Cardiac muscle cell (in vitro differentiated cells and primary cell): ENCODE measurements at places on chromosomes 11 and 22. TPM values are rescaled to one million over a fixed set of nuclear protein-coding genes. Genes with fewer than 3 reads are reported as not detected.

The KBTBD3 gene
- 16.8 and 21.8 TPM in 2 replicates for polyA plus RNA-seq

The GNB1L gene
- polyA plus RNA-seq: 3.5 and 9.7 TPM in 2 replicates

The PRR14L gene
- polyA plus RNA-seq: 13.8 and 22.5 TPM in 2 replicates

The BET1L gene
- 44.9 and 62.0 TPM in 2 replicates for polyA plus RNA-seq

The NAT10 gene
- polyA plus RNA-seq: 19.4 and 28.0 TPM in 2 replicates

The OR6A2 gene
- 0.07 TPM in 1 of 2 replicates, not detected in the other for polyA plus RNA-seq

The SREBF2 gene
- polyA plus RNA-seq: 225 and 238 TPM in 2 replicates

The GNAZ gene
- polyA plus RNA-seq: 1.8 and 2.5 TPM in 2 replicates

The MS4A15 gene
- polyA plus RNA-seq: not detected in 2 replicates

The FOLR2 gene
- polyA plus RNA-seq: not detected in 2 replicates

The DERL3 gene
- 28.9 and 55.3 TPM in 2 replicates for polyA plus RNA-seq

The ELMOD1 gene
- 0.64 and 1.1 TPM in 2 replicates for polyA plus RNA-seq

The AMOTL1 gene
- 1.2 and 3.2 TPM in 2 replicates for polyA plus RNA-seq

The CAVIN3 gene
- 57.4 and 76.1 TPM in 2 replicates for polyA plus RNA-seq

The TSGA10IP gene
- 0.25 and 1.1 TPM in 2 replicates for polyA plus RNA-seq

The ZNF280A gene
- polyA plus RNA-seq: not detected in 2 replicates

The FAM227A gene
- 2.9 and 7.4 TPM in 2 replicates for polyA plus RNA-seq

The JHY gene
- polyA plus RNA-seq: 2.3 and 2.5 TPM in 2 replicates

The TMEM132A gene
- polyA plus RNA-seq: 143 and 176 TPM in 2 replicates

The APOBEC3H gene
- polyA plus RNA-seq: 0.77 and 0.97 TPM in 2 replicates

The TSSC4 gene
- 71.4 and 94.8 TPM in 2 replicates for polyA plus RNA-seq

The FGF3 gene
- polyA plus RNA-seq: not detected in 2 replicates

The LRP4 gene
- 14.6 and 15.9 TPM in 2 replicates for polyA plus RNA-seq

The GLYAT gene
- polyA plus RNA-seq: not detected in 2 replicates

The APOL4 gene
- not detected in 2 replicates for polyA plus RNA-seq

The KRTAP5-10 gene
- 0.23 and 0.34 TPM in 2 replicates for polyA plus RNA-seq

The ABCG4 gene
- 2.4 and 5.6 TPM in 2 replicates for polyA plus RNA-seq

The MRGPRX3 gene
- not detected in 2 replicates for polyA plus RNA-seq

The SHISA8 gene
- 0.16 TPM in 1 of 2 replicates, not detected in the other for polyA plus RNA-seq

The PRSS23 gene
- 96.8 and 107 TPM in 2 replicates for polyA plus RNA-seq

The HEPHL1 gene
- 0.25 TPM in 1 of 2 replicates, not detected in the other for polyA plus RNA-seq

The MGAT3 gene
- polyA plus RNA-seq: 9.9 and 12.3 TPM in 2 replicates

The ANO1 gene
- polyA plus RNA-seq: 0.09 TPM in 1 of 2 replicates, not detected in the other

The RELT gene
- polyA plus RNA-seq: 9.3 and 14.8 TPM in 2 replicates

The MUC2 gene
- not detected in 2 replicates for polyA plus RNA-seq

The SCARF2 gene
- polyA plus RNA-seq: 38.0 and 67.4 TPM in 2 replicates

The MYO7A gene
- 0.25 and 0.48 TPM in 2 replicates for polyA plus RNA-seq

The CARD18 gene
- polyA plus RNA-seq: 0.50 and 1.1 TPM in 2 replicates

The SLC5A1 gene
- 0.76 and 1.3 TPM in 2 replicates for polyA plus RNA-seq

The TAF6L gene
- polyA plus RNA-seq: 46.3 and 56.3 TPM in 2 replicates

The F2 gene
- polyA plus RNA-seq: 0.27 TPM in 1 of 2 replicates, not detected in the other

The OR8G1 gene
- not detected in 2 replicates for polyA plus RNA-seq

The LRRC75B gene
- polyA plus RNA-seq: 48.4 and 58.5 TPM in 2 replicates

The PNPLA5 gene
- polyA plus RNA-seq: not detected in 2 replicates

The LIF gene
- polyA plus RNA-seq: 0.64 and 1.7 TPM in 2 replicates

The PIWIL4 gene
- 0.18 and 2.3 TPM in 2 replicates for polyA plus RNA-seq

The CRYBB1 gene
- not detected in 2 replicates for polyA plus RNA-seq

The APOA1 gene
- 59.0 and 117 TPM in 2 replicates for polyA plus RNA-seq

The TUB gene
- 6.7 and 16.1 TPM in 2 replicates for polyA plus RNA-seq

The OR10A2 gene
- 0.26 TPM in 1 of 2 replicates, not detected in the other for polyA plus RNA-seq
